NCI-H226 (cell line): ENCODE measurements at places on chromosomes 1 and 21.

GRCh38 chr1:169250795-169251194 lies 116.8 kb downstream of the NME7 start:
- no peak for DNase-seq

- DNase-seq = no peak
Observed at GRCh38 chr1:162021124-162021523, 2.5 kb downstream of the OLFML2B start.

GRCh38 chr1:15939181-15940109 lies 36.5 kb downstream of the ZBTB17 start:
- no peak for DNase-seq

DNA sequence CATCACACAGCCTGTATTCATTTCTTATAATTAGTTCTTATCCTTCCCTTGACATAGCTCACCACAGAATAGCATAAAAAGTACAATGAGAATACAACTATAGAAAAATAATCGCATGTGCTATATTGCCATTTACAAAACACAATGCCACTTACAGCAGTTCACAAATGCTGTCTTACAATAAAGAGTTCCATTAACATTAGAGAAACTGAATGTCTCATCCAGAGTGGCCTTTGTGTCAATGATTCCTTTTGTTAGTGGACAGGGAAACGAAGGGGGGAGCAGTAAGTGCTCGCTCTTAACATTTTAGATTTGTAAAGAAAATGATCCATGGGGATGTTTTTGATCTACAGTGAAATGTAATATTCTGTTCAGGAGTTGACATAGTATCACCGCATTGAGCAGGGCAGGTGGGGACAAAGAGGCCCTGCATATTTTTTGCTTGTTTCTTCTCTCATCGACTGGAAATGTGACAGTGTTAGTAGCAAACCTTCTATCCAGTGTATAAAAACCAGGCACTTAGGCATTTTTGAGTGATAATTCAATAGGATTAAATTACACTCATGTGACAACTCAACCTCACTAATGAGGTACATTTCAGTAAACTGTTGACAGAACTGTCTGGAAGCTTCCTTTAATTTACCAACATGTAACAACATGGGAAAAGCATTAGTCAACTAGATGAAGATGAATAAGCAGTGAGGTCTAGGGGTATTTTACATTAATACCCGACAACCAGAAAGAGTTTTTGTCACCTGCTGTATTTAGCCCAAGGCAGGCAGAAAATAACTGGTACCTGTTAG lies 35.6 kb upstream of the RRP15 start:
- no peak for DNase-seq

GRCh38 chr1:110302836-110303235 lies 36.3 kb upstream of the RBM15 start:
- DNase-seq = no peak
